ENCODE measurements at places on chromosomes 2 and 18.

DNA sequence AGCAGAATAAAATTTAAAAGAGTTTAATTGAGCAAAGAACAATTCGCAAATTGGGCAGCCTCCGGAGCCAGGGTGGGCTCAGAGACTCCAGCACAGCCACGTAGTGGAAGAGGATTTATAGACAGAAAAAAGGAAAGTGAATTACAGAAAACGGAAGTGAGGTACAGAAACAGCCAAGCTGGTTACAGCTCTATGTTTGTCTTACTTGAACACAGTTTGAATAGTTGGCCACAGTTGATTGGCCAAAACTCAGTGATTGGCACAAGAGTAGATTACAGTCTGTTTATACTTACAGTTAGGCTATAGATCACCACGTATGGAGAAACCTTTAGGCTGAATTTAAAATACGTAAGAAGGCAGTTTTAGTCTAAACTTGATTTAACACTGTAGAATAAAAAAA lies 78.8 kb upstream of the NEDD4L start:
- no peak for DNase-seq

GRCh38 chr18:13934676-13935075 lies 19.3 kb upstream of the MC2R start:
- DNase-seq = no peak

- no peak for DNase-seq
These were observed 30.6 kb upstream of the CREB1 start for GRCh38 chr2:207499114-207499513.

DNA sequence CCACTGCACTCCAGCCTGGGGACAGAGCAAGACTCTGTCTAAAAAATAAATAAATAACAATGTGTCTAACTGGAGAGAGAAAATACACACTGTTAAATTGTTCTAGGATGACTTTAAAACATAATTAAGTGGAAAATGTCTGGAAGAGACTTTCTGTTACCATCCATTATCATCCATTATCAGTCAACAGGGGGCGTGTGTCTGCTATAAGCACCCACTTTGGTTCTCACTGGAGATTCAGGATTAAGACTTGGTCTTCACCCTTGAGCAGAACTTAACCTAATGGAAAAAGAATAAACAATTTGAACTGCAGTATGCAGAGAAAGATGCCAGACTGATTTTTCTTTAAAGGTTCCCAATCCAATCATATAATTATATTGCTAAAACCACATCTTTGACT lies 999.8 kb upstream of the GYPC start:
- DNase-seq = no peak

- no peak for DNase-seq
These were observed 46.3 kb upstream of the STAM2 start for GRCh38 chr2:152221839-152222238.

- no peak for DNase-seq
These were observed 859 bp upstream of the COLEC12 start for GRCh38 chr18:501406-501714.

GRCh38 chr2:171547256-171547655 lies 25.0 kb downstream of the CYBRD1 start:
- DNase-seq = peak; percentile 37

- DNase-seq = no peak
These were observed 162.8 kb downstream of the OSR1 start for GRCh38 chr2:19195661-19196060.

DNA sequence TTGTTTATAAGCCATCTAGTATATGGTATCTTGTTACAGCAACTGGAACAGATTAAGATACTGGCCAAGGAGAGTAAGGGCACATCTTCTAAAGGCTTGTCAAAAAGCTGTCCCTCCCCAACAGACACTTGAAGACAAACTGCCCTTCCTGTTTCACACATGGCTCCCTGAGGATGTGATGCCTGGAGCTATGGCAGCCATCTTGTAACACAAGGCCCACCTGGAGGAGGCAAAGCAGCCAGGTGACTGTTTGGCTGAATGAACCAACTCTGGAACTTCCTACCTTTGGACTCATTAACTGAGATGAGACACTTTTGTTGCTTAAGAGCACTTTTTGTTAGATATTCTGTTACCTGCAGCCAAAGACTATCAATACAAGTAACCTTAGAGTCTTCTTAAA lies 54.4 kb downstream of the SNORC start:
- no peak for DNase-seq

DNA sequence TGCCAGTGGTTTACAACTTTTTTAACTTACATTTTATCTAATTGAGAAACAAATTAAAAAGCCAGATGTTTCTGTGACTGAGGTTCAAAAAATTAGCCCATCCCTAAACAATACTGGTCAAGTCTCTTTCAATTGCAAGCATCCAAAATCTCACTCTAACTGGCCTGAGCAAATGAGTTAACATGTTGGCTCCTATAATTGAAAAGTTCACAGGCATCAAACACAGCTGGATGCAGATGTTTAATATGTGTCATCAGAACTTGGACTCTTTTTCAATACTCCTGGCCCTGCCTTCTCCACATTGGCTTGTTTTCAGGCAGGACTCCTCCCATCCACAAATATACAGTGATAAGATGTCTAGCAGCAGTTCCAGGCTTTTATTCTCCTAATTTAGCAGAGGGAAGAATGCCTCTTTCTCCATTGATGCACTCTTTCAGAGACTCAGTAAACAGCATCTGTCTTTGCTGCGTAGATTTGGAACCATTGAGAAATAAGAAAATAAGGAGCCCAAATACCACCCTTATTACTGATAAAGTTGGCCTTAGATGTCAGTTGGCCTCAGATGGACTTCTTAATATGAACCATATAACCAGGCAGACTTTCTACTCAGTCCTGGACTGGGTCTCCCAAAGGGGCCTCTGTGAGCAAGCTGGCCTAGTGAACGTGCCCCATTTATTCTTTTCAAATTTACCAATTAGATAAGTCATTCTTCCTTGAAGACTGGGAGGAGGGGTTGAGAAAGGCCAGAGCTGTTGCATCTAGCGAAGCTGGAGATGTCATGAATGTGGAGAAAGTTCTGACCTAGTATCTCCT lies 30.4 kb upstream of the FN1 start:
- DNase-seq = no peak

- DNase-seq = peak; percentile 68
These were observed 10.3 kb upstream of the PAPOLG start for GRCh38 chr2:60745761-60746160.

DNA sequence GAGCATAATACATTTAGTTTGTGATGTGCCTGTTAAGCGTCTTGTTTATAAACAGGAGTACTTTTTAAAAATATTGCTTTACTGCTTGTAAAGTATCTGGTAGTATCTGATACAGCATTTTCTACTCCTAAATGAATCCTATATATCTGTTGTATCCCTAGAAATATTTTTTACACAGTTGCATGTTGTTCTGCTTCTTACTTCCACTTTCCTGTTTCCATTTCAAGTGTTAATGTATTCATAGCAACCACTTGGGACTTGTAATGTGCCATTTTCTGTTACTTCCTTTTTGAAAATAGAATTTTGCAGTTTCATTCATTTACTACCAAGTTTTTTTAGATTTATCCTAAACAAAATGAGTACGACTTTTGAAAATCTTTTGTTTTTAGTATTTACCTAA lies 24.9 kb downstream of the CCNT2 start:
- peak; percentile 56 for DNase-seq

- DNase-seq = no peak
These were observed 9.3 kb downstream of the SP140 start for GRCh38 chr2:230234845-230235244.

GRCh38 chr2:220893411-220893810 lies 678.7 kb downstream of the EPHA4 start:
- no peak for DNase-seq

GRCh38 chr2:204317640-204318039 lies 227.6 kb upstream of the PARD3B start:
- DNase-seq = no peak

DNA sequence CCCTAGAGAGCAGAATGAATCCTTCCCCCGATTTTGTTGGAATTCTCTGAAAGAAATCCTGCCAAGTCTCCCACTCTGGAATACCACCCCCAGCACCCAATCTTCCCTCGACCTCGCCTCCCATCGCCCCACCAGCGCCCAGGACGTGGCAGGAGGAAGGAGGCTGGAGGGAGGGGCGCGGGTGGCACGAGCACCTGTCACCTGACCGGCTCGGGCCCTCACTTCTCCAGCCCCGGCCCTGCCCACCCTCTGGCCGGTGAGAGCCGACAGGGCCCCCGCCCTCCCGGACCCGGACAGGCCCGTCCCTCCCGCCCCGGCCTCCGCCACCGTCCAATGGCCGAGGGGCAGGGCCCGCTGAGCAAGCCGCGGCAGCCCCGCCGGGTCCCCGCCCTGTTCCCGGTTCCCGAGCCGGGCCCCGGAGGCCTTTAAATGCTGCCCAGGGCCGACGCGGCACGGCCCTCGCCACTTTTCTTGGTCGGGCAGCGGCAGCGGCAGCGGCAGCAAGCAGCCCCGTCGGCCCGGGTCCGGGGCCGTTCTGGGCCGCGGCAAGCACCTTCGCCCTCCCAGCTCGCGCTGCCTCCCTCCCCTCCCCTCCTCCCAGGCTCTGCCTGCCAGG lies at the start of gene LGALSL:
LGALSL (plus strand) TSS at position 393 of the 616 bp plus-strand sequence. CDS start 384 bp downstream, outside the sequence.
- peak; percentile 76 for DNase-seq

DNA sequence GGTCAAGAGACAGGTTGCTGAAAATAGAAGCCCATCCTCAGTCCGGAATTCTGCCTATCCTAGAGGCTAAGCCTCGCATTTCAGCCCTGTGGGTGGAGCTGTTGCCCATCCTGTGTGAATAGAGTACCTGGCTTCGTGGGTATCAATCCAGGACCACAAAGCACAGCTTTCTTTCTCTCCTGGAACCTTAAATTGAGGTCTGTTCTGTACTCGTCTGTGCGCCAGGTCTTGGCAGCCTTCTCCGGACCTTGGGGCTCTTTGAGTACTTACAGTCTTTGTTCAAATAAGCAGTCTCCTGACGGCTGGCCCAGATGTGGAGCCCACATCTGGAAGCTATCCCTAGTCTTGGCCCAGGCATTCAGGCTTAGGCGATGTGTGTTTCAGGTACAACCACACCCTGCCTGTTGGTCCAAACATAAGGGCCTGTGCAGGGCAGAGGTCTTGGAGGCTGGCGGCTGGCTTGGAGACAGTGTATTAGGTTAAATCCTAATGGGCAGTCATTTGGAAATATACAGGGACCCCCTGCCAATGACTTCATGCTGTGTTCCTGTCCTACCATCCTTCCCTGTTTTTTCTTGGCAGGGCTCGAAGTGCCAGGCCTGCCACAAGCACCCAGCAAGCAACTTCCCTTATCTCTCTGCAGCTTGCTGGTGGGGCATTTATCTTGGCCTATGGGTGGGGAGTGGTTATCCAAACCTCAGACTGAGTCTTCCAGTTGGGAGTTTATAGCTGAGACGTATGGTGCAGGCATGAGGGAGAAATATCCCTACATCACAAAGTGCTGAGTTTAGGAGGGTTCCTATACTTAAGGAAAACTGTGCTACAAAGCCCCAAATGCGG lies 294.1 kb downstream of the BCL2 start:
- DNase-seq = peak; percentile 49
